ENCODE measurements at places on chromosomes 7 and 10. TPM values are rescaled to one million over a fixed set of nuclear protein-coding genes. Genes with fewer than 3 reads are reported as not detected.

DNA sequence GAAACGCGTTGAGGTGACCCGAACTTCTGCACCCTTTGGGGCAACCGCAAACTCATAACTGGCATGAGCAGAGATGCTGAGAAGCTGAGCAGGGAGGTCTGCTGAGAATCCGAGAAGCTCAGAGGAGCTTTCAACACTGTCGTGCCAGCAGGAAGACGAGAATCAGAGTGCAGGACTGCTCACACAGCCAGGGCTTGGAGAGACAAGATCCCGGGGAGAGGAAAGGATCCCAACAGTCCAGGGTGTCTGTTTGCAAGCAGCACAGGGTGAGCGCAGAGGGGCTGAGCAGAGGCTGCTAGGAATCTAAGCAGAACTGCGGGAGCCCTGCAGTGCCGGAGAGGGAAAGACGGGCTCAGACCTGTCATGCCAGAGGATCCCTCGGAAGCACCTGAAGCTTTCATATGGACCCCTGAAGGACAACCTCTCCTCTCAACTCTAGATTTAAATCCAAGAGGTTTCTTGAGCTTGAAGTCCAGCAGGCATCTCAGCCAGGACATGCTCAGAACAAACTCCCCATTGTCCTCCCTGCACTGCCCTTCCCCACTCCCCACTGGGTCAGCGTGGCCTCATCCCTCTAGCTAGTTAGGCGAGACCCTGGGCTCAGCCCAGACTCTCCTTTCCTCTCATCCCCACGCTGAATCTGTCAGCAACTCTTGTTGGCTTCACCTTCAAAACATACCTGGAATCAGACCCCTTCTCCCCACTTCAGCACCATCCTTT is 40.7 kb downstream of the FOXL3 start:
- DNase-seq = no peak

DNA sequence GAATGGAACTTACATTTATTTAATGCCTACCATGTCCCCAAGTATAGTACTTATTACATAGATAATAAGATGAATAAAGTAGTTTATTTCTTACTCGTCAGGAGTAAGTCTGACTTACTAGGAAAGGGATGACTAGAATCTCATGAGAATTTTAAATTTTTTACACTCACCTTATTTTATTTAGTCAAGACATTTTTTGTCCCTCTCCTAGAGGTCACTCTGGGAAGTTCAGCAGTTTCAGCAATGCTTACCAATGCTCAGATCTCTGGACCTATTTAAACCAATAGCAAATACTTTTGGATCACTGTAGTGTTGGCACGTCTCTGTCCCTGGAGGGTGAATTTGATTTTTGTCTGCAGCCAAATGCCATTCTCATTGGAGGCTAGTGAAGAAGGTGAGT is 10.7 kb upstream of the ACTA2 start:
- DNase-seq = no peak

DNA sequence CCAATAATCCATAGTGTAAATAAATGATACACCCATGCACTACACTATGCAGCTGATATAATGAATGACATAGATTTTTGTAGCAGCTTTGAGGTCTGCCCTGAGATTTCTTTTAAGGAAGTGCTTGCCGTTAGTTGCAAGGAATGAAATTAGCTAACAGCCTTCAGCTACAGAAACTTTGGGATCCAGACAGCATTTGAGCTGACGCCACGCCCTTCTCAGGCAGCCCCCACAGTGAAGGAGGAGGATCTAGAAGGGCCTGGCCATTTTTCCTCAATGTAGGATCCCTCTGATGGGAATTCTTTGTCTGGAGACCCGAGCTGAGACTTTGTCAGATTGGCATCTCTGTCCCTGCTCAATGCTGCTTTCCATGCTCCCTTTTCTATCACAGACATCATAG is 6.1 kb upstream of the PDK4 start:
- DNase-seq = no peak

Gene RAB19
- total RNA-seq = 1.9 TPM

Gene C10orf143
- not detected for total RNA-seq

DNA sequence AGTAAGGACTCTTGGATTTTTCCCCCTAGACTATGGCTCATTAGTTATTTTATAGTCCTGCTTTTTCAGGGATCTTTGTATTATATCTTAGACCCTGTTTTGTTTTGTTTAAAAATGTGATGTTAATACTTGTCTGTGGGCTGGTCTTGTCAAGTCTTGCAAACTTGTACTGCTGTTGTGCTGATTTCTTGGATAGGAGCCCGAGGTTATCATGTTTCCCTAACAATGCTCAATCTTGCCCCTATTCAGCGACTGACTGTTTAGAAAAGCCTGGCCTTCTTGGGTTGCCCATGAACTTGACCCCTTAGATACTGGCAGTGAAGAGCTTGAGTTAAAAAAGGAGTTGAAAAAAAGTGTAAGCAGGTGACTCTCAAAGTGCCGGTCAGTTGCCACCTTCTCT is 115.7 kb downstream of the KIAA1217 start:
- no peak for DNase-seq
